ENCODE measurements at places on chromosomes 12 and 14. TPM values are rescaled to one million over a fixed set of nuclear protein-coding genes. Genes with fewer than 3 reads are reported as not detected.

STAC3 gene
- 476 TPM for polyA plus RNA-seq

PTPRR gene
- polyA plus RNA-seq, result 1.5 TPM

SMCO2 gene
- not detected for polyA plus RNA-seq

MYH6 gene
- 3.2 TPM for polyA plus RNA-seq

TMEM63C gene
- 1.0 TPM for polyA plus RNA-seq

DHRS7 gene
- polyA plus RNA-seq, result 93.9 TPM

CMA1 gene
- not detected for polyA plus RNA-seq

SLC38A4 gene
- polyA plus RNA-seq, result 10.3 TPM

IL23A gene
- polyA plus RNA-seq, result 0.52 TPM

KRT2 gene
- polyA plus RNA-seq, result 0.08 TPM

RNASE3 gene
- polyA plus RNA-seq, result 0.27 TPM

SLC4A8 gene
- polyA plus RNA-seq, result 1.4 TPM

KCNA1 gene
- 0.10 TPM for polyA plus RNA-seq

SELPLG gene
- 5.2 TPM for polyA plus RNA-seq

TAMALIN gene
- polyA plus RNA-seq, result 20.7 TPM

ATL1 gene
- 4.4 TPM for polyA plus RNA-seq

IL31 gene
- polyA plus RNA-seq, result not detected

FANCM gene
- 5.3 TPM for polyA plus RNA-seq

SSPN gene
- polyA plus RNA-seq, result 121 TPM

AQP6 gene
- polyA plus RNA-seq, result 0.09 TPM

LPAR5 gene
- polyA plus RNA-seq, result 2.4 TPM

CARMIL3 gene
- 0.10 TPM for polyA plus RNA-seq

RIPK3 gene
- 2.1 TPM for polyA plus RNA-seq

SVOP gene
- 0.31 TPM for polyA plus RNA-seq

PFDN5 gene
- polyA plus RNA-seq, result 416 TPM

LGR5 gene
- polyA plus RNA-seq, result 2.4 TPM

PGF gene
- polyA plus RNA-seq, result 51.0 TPM

RD3L gene
- polyA plus RNA-seq, result not detected

IRAK3 gene
- 5.9 TPM for polyA plus RNA-seq

CCDC196 gene
- polyA plus RNA-seq, result 0.28 TPM

GPX2 gene
- 0.67 TPM for polyA plus RNA-seq

CHURC1 gene
- polyA plus RNA-seq, result 38.7 TPM

PRB2 gene
- polyA plus RNA-seq, result not detected

KRT80 gene
- polyA plus RNA-seq, result 5.6 TPM

SERPINA6 gene
- polyA plus RNA-seq, result not detected

IGFBP6 gene
- polyA plus RNA-seq, result 49.2 TPM

MOK gene
- 11.1 TPM for polyA plus RNA-seq

FAM222A gene
- polyA plus RNA-seq, result 11.0 TPM

SPX gene
- polyA plus RNA-seq, result 32.7 TPM

FSCB gene
- not detected for polyA plus RNA-seq

TECPR2 gene
- 15.7 TPM for polyA plus RNA-seq

AKAP5 gene
- 0.45 TPM for polyA plus RNA-seq

OR6C1 gene
- polyA plus RNA-seq, result not detected

FAM90A1 gene
- polyA plus RNA-seq, result 1.0 TPM

AQP2 gene
- not detected for polyA plus RNA-seq

PZP gene
- 0.52 TPM for polyA plus RNA-seq

AICDA gene
- 0.23 TPM for polyA plus RNA-seq

SLC2A14 gene
- polyA plus RNA-seq, result 0.59 TPM

BHLHE41 gene
- polyA plus RNA-seq, result 3.7 TPM

SLC2A3 gene
- 17.5 TPM for polyA plus RNA-seq

MANSC4 gene
- polyA plus RNA-seq, result not detected

FAM186B gene
- 2.7 TPM for polyA plus RNA-seq

EIF2S3B gene
- 0.71 TPM for polyA plus RNA-seq

LALBA gene
- not detected for polyA plus RNA-seq
